ENCODE measurements at places on chromosomes 16 and 17. TPM values are rescaled to one million over a fixed set of nuclear protein-coding genes. Genes with fewer than 3 reads are reported as not detected.

Gene CLEC3A
- not detected for polyA plus RNA-seq

Gene LRRC37A
- 0.64 TPM for polyA plus RNA-seq

Gene RDM1
- polyA plus RNA-seq = 0.26 TPM

Gene RSPRY1
- 15.7 TPM for polyA plus RNA-seq

Gene HOXB6
- 5.3 TPM for polyA plus RNA-seq

Measured in lung (tissue), 17 donors.